Fibroblast of mammary gland (primary cell): ENCODE measurements at places on chromosomes 3 and 15.

DNA sequence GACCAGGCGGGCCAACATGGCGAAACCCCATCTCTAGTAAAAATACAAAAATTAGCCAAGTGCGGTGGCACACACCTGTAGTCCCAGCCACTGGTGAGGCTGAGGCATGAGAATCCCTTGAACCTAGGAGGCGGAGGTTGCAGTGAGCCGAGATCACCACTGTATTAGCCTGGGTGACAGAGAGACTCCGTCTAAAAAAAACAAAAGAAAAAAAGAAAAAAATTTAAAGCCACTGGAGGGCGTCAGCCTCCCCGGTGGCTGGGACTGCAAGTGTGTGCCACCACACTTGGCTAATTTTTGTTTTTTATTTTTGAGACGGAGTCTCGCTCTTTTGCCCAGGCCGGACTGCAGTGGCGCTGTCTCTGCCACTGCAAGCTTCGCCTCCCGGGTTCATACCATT is 7.9 kb downstream of the RTF1 start:
- no peak for DNase-seq

DNA sequence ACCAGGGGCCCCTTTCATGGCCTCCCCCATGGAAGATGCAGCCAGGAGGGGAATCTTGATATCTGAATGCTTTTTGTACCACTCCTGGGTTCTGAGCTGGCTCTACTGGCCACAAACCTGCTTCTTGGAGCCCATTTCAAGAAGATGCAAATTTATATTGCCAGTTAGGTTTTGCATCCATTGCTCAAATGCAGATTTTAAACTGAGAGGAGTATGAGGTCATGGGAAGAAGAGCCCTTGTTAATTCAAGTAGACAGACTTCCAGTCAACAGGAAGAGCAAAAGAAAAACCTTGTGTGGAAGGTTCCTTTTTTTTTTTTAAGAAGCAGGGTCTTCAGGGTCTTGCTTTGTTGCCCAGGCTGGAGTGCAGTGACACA is 133.5 kb downstream of the PDZRN3 start:
- DNase-seq, result peak; percentile 15

GRCh38 chr3:112136046-112136445 is 3.0 kb upstream of the GCSAM start:
- no peak for DNase-seq

GRCh38 chr3:152069871-152070270 is 196.4 kb downstream of the SUCNR1 start:
- DNase-seq, result peak; percentile 17

- DNase-seq, result peak; percentile 97
Measured at GRCh38 chr15:68609629-68610028, 30.8 kb downstream of the CORO2B start.

DNA sequence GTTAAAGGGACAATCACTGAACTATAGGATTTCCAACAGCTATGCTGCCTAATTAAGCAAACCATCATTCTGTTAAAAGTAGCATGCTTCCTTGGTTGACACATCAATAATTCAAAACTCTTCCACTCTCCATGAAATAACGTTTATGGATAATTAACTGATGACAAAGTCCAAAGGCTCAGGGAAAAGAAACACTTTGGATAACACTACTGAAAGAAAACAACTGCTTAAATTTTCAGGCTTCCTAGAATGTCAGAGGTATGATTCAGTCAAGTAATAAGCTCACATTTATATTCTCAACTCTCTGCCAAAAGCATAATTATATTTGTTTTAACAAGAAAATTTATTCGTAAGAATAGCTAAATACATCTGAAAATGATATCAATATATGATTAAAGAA is 49.6 kb downstream of the WDR72 start:
- no peak for DNase-seq

- peak; percentile 52 for DNase-seq
Measured at GRCh38 chr15:85479071-85479647, 98.8 kb downstream of the AKAP13 start.

GRCh38 chr15:75073197-75073596 is 49.8 kb downstream of the PPCDC start:
- DNase-seq, result no peak

- no peak for DNase-seq
Measured at GRCh38 chr3:72318504-72319193, 529.6 kb downstream of the SHQ1 start.

- DNase-seq, result no peak
Measured at GRCh38 chr3:49471856-49472495, 1.9 kb downstream of the DAG1 start.

GRCh38 chr3:123347205-123347604 is 101.7 kb downstream of the ADCY5 start:
- no peak for DNase-seq

GRCh38 chr3:73207946-73208440 is 146.5 kb downstream of the EBLN2 start:
- DNase-seq, result no peak

DNA sequence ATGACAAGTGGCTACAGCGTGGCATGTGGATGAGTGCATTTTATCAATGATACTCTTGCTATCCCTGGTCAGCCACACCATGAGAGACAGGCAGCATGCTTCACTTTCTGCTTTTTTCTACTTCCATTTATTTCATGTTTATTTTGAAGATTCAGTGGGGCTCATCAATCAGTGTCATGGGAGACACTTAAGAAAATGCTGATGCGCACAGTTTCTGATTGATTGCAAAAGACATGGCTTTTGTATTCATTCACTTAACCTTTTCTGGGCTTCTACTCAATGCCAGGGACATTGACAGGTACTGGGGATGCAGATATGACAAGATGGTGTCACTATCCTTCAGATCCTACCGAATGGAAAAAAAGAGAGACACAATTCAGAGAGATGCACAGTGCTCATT is 50.9 kb upstream of the CFAP161 start:
- DNase-seq, result no peak

DNA sequence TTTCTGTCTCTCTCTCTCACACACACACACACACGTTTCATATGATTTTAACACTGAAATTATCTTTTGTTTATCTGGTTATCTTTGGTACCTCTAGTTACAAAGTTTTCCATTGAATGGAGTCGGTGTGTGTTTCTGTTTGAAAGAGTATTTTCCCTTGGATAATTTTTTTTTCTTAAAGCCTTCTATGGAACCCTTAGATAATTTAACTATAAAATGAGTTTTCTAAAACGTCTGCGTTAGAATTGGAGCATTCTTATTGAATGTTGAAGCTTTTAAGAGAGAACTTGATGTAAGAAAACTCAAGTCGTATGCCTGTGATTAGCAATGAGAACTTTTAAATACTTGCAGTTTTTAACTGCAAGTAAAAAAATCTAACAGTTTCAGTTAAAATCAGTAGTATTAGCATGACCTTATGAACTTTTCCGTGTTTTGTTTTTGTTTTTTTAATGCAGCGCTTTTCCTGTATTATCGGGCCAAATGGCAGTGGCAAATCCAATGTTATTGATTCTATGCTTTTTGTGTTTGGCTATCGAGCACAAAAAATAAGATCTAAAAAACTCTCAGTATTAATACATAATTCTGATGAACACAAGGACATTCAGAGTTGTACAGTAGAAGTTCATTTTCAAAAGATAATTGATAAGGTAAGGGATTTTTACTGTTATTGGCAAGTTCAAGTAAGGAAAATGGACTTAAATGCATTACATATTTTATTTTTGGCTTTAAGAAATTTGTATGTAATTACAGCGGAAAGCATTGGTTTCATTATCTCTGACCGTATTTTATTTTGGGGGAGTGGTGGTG is 3.0 kb downstream of the SMC4 start:
- no peak for DNase-seq

GRCh38 chr3:46866720-46867549 is 3.7 kb upstream of the MYL3 start:
- peak; percentile 53 for DNase-seq
